ENCODE measurements at places on chromosomes 16 and 17.

DNA sequence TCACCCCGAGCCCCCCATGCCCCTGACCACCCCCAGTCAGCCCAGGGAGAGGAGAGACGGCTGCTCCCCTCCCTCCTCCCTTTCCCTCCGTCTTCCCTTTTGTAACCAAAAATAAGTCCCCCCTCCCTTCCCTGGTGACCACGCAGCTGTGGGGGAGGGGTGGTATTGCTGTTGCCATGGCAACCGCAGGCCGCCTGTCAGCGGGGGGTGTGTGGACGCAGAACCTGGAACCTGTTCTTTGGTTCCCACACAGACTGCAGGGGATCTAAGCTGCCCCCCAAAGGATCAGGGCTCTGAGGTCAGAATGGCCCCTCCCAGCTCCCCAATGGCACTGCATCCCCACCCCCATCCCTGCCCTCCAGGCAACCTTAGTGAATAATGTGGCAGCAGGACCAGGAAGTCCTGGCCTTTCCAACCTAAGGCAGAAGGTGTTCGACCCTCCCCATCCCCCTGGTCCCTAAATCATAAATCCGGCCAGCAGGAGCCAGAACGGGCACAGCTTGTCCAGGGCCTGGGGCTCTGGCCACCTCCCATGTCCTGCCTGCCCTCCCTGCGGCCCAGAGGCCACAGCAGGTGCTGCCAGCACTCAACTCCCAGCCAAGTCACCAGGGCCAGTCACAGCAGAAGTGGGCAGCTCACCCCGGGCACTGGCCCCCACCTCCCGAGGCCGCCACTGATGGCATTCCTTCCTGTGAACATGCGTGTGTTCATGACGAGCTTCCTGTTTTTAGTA, 12.0 kb downstream of the CA4 start:
- no peak for DNase-seq

DNA sequence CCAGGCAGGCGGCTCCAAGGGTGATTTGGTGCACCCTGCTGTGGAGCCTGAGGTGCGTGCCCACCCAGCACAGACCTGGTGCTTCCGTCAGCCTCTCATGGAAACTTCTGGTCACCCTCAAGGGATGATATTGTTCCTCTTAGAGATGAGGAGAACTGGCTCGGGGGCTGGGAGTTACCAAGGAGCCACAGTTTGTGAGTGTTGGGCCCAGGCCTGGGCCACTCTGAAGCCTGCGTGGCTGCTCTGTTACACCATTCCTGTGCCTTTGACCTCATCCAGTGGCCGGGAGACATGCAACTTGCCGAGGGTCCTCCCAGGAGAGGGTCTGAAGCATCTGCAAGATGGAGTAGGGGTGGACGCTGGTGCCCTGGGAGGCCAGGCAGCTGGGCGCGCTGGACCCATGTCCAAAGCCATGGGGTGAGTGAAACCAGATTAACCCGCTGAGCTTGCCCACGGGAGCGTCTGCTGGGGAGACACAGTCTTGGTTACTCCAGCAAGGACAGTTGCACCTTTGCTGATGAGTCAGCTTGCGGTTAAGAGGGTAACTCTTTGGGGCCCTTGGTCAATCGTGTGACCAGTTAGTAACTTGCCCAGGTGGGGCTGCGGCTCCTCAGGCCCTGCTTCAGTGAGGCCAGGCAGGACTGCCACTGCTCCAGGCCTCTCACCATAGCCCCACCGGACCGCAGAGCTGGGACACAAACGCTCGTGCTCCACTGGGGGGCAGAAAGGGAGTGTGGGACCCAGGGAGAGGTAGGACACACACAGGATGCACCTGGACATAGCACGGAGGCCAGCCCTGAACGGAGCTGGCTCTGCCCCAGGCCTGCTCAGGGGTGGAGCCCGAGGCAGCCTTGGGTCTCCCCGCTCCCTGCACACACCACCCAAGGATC, 7.5 kb downstream of the C16orf90 start:
- no peak for DNase-seq

DNA sequence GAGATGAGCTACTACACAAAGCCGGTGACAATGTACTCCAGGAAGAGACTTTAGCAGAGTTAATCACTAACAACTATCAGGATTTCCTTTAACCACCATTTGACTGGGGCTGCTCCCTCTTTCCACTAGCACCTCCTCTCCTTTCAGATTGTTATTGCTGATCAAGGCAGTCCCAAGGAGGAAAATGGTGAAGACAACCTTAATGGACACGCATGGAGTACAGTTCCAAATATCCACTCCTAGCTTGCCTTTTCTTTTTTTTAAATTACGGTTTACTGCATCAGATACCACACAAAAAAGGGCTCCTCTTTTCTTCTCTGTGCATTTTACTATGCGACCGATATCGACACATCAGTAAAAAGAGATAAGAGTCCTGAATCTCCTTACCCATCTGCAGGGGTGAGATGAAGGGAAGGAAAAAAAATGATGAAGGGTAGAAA, 30.9 kb downstream of the FAM222B start:
- no peak for DNase-seq

GRCh38 chr16:54422569-54422978, 136.0 kb upstream of the IRX3 start:
- no peak for DNase-seq

DNA sequence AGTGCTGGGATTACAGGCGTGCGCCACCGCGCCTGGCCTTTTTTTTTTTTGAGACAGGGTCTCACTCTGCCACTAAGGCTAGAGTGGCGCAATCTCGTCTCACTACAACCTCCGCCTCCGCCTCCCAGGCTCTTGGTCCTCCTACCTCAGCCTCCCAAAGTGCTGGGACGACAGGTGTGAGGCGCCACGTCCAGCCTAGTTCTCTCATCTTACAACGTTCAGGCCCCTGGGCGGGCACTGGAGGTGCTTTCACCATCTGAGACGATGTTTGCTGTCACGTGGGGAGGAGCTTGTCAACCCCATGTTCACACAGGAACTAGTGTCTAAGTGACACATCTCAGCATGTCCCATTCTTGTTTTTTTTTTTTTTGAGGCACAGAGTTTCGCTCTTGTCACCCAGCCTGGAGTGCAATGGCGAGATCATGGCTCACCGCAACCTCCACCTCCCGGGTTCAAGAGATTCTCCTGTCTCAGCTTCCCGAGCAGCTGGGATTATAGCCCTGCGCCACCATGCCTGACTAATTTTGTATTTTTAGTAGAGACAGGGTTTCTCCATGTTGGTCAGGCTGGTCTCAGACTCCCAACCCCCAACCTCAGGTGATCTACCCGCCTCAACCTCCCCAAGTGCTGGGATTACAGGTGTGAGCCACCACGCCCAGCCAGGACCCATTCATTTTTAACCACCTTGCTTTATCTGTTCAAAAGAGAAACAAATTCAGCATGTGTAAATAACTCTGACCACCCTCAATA, 5.2 kb upstream of the FANCA start:
- DNase-seq = no peak

- DNase-seq = no peak
Observed at GRCh38 chr17:66789093-66789492, 45.8 kb upstream of the CACNG5 start.

DNA sequence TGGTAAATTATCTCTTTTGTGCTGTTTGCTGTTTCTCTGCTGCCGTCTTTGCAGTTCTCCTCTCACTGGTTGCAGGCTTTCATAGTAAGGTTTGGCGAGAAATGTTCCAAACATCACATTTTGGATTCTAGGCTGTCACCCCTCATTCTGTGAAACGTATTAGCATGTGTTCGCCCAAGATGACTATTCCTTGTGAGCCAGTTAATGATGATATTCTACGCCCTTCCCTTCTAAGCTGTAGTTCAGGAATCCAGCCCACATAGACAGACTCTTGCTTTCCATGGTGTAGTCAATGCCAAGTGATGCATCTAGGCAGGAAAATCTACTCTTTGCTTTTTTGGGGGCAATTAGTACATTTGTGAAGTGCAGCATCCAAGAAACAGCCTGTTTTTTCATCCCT, 14.4 kb downstream of the UBFD1 start:
- no peak for DNase-seq

DNA sequence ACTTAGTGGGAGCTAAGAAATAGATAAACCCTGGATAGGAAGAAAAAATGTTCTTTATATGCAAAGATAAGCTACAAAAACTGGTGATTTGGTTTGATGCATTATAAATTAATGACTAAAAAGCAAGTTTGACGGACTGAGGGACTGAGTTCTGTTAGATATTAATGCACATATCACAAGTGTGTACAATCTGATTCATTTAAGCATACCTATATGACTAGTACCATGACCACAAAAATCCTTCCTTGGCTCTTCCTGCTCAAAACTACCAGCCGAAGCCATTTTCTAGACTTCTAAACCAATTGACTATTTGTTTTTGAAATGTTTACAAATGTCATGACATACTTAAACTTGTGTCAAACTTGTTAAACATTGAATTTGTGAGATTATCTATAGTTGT, 374.5 kb upstream of the MON1B start:
- no peak for DNase-seq

- no peak for DNase-seq
Observed at GRCh38 chr17:69574257-69575197, 160.0 kb downstream of the MAP2K6 start.

- DNase-seq = no peak
Observed at GRCh38 chr16:57387598-57388354, 15.5 kb downstream of the CX3CL1 start.

- no peak for DNase-seq
Observed at GRCh38 chr16:31268033-31268365, 8.2 kb downstream of the ITGAM start.

- DNase-seq = no peak
Observed at GRCh38 chr17:323181-323580, 29.4 kb downstream of the RPH3AL start.

DNA sequence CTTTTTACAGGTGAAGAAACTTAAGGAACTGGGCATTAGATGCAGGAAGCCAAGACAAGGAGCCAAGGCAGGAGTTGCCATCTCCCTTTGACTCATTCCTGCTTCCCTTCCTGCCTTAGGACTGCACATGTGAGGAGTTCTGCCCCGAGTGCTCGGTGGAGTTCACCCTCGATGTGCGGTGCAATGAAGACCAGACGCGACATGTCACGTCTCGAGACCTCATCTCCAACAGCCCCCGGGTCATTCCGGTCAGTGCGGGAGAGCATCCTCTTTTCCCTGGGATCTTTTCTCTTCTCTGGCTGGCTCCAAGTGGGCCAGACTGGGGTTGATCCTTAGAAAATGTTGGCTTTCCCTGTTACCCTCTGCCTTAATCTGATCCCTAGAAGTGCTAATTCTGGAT, 6.6 kb downstream of the POLR2C start:
- no peak for DNase-seq

DNA sequence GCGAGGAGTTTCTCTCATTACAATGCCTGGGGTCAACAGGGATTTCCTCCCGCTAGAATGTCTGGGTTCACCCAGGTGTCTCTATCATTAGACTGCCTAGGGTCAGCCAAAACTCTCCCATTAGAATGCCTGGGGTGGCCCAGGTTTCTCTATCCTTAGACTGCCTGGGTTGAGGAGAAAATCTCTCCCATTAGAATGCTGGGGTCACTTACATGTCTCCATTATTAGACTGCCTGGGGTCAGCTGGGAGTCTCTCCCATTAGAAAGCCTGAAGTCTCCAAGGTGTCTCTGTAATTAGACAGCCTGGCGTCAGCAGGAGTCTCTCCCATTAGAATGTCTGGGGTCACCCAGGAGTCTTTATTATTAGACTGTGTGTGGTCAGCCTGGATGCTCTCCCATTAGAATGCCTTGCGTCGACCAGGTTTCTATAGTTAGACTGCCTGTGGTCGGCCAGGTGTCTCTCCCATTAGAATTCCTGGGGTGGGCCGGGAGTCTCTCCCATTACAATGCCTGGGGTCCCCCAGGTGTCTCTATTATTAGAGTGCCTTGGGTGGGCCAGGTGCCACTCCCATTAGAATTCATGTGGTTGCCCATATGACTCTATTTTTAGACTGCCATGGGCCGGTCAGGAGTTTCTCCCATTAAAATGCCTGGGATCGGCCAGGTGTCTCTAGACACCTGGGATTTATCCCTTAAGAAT, 2272.1 kb downstream of the TP53TG3F start:
- no peak for DNase-seq

GRCh38 chr17:36576793-36577192, 14.9 kb upstream of the DHRS11 start:
- no peak for DNase-seq

- no peak for DNase-seq
Observed at GRCh38 chr17:42283241-42284023, 4.9 kb upstream of the STAT5A start.

DNA sequence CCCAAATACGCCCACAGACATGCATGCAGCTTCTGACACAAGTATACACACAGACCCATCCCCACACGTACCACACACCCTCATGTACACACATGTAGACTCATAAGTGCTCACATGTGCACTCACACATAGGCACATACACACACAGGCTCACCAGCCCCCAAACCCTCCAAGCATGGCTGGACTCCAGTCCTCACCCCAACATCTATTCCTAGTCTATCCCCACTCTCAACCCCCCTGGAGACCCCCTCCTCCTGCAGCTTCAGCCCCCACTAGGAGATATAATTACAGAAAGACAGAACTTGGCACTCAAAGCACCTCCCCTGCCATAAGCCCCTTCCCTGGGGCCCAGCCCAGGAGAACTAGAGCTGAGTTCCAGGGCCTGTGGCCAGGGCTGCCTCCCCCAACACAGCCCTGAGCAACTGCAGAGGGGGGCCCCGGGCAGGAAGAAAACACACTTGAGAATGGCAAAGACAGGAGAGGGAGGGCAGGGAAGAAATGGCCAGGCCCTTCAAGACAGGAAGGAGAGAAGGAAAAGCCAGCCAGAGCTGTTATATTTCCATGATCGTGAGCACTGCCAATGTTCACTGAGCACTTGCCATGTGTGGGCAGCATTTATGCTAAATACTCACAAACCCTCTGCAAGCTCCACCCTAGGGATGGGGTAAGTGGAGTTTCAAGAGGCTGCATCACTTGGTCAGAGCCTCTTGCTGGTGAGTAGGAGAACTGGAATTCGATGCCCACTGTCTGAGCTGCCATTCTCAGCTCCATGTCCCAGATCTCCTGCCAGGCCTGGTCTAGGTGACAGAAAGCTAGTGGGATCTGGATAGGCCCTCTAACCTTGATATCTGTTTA, 224.5 kb downstream of the ZNF423 start:
- DNase-seq = no peak

DNA sequence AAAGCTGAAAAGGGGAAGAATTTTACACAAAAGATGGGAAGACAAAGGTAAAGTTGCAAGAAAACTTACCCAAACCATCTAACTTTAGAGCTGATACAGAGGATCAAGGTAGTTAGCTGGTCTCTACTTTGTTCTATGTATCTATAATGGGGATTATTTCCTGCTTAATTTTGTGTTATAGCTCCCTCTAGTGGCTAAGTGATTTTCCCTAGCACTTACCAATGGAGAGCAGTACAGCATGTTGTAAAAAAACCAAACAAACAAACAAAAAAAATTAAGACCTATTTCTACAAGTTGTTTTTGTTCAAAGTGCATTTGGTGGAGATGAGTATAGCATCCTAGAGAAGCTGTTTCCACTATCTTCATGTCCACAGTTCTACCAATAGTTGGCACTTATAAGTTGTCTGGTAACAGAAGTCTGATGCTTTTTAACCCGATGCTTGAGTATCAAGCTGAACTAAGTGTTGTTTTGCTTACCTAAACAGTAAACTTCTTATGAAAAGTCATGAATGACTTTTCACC, 7.5 kb downstream of the SRSF1 start:
- peak; percentile 49 for DNase-seq
